HFFc6 (cell line): ENCODE measurements at places on chromosomes 16 and 17.

GRCh38 chr16:50288920-50289319 lies 22.6 kb downstream of the ADCY7 start:
- DNase-seq = no peak
- H3K27ac ChIP-seq = peak overlapping the region; percentile 38; the same call in 1 of the 2 replicates
- no peaks in the 10 kb centered on the region; the same call in 1 of the 2 replicates for H3K27me3 ChIP-seq
- H3K4me1 ChIP-seq = no peaks in the 10 kb centered on the region

GRCh38 chr17:38329808-38330730 lies 13.7 kb downstream of the GPR179 start:
- no peaks in the 10 kb centered on the region for H3K36me3 ChIP-seq
- peaks cover 34% of the 10 kb centered on the region for H3K27me3 ChIP-seq

GRCh38 chr16:69566981-69567680 lies 1.4 kb downstream of the NFAT5 start:
- peak overlapping the region; percentile 100 for H3K4me3 ChIP-seq
- no peak for DNase-seq
- H3K27ac ChIP-seq = peak overlapping the region; percentile 97

- no peak overlapping the region for H3K4me3 ChIP-seq
- no peak for DNase-seq
- no peak overlapping the region for H3K27ac ChIP-seq
- peaks cover 5% of the 10 kb centered on the region; the same call in 1 of the 2 replicates for H3K36me3 ChIP-seq
- no peaks in the 10 kb centered on the region for H3K4me1 ChIP-seq
- H3K27me3 ChIP-seq = peaks cover 63% of the 10 kb centered on the region
Measured at GRCh38 chr17:48432820-48433775, 3.1 kb upstream of the SKAP1 start.

DNA sequence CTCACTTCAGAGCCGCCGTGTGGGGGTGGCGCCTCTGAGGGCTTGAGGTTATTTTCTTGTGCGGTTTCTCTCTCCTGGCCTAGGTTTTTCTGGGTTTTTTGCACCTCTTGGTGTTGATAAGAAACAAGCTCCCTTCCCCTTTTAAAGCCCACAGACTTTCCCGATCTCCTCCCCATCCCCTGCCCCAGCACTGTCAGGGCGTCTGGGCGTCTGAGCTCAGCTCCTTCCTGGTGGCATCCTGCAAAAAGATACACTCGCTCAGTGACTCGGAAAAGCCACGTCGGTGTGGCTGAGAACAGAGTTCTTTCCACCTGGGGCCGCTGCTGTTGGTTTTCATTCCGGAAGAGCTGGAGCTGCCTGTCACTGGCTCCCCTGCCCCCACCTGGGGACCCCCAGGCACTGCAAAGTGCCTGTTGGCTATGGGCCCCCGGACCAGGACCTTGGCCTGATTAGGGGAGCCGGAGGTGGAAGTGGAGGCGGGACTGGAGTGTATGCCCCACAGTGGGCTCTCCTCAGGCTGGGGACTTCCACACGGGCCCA lies 14.5 kb downstream of the BAIAP2 start:
- peaks cover 3% of the 10 kb centered on the region; the same call in 1 of the 2 replicates for H3K36me3 ChIP-seq
- H3K27me3 ChIP-seq = peaks cover 6% of the 10 kb centered on the region
- DNase-seq = no peak
- H3K4me3 ChIP-seq = no peak overlapping the region
- no peak overlapping the region for H3K27ac ChIP-seq

DNA sequence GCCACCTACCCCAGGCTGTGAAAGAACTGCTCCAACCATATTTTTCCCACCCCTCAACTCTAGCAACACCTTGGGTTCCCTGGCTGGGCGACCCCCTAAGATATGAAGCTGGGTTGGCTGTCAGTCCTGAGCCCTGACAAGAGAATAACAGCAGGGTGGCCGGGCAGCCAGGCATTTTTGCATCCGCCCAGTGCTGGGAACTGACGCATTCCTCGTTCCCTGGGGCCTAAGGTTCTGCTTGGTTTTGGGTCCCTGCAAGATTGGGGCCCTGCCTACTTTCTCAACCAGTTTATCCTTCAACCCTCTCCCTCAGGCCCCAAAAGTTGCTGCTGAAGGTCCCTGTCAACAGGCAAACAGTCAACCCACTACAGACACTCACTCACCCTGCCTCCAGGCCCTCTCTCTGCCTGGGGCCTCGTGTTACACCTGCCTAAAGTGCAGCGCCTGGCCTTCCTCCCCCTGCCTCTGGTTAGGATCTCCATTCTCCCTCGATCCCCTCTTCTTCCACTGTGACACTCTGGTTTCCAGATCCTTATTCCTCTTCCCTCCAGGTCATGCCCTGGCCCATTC lies 151.5 kb downstream of the STX8 start:
- peaks cover 2% of the 10 kb centered on the region; the same call in 1 of the 2 replicates for H3K27me3 ChIP-seq
- no peak overlapping the region for H3K4me3 ChIP-seq
- peaks cover 15% of the 10 kb centered on the region for H3K36me3 ChIP-seq
- no peak for DNase-seq

DNA sequence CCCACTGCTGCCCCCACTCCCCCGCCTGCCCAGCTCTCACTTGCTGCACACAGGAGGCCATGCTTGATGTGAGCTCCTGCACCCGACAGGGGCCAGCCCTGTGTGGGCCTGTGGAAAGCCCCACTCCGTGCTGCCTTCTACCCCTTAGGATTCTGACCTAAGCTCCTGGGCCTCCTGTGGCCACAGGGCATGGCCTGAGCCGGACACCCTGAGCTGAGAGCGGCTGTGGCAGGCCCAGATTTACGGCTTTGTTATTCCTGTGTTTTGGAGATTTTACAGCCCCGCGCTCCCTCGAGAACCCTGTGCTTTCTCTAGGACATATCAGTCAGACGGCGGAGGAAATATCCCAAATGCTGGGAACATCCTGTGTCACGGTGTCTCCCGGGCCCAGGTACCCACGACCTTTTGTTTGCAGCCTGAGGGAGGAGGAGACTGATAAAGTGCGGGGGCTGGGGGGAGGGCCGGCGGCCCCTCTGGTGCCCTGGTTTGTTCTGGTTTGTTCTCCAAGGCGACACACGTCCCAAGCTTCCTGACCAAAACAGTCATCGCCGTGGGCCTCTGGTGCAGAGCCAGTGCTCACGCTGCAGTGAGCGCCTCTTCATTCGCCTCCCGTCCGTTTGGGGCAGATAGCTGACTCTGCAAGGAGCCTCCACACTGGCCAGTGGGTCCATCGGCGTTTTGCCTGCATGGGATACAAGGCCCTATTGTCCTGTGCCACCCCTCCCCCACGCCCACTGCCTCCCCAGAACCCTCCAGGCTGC lies 363.4 kb downstream of the C16orf95 start:
- no peaks in the 10 kb centered on the region for H3K4me1 ChIP-seq
- no peak for DNase-seq
- no peaks in the 10 kb centered on the region for H3K36me3 ChIP-seq

GRCh38 chr16:20026361-20027072 lies 47.2 kb downstream of the GPR139 start:
- H3K36me3 ChIP-seq = no peaks in the 10 kb centered on the region
- no peaks in the 10 kb centered on the region for H3K27me3 ChIP-seq
- H3K4me1 ChIP-seq = no peaks in the 10 kb centered on the region
- no peak overlapping the region for H3K4me3 ChIP-seq
- DNase-seq = no peak
- H3K27ac ChIP-seq = no peak overlapping the region
